Immature natural killer cell (primary cell): ENCODE measurements at places on chromosomes 16 and 17. TPM values are rescaled to one million over a fixed set of nuclear protein-coding genes. Genes with fewer than 3 reads are reported as not detected.

- H3K36me3 ChIP-seq, result peaks cover 17% of the 10 kb centered on the region
- DNase-seq, result no peak
- H3K27ac ChIP-seq, result no peak overlapping the region
- no peak overlapping the region for H3K4me3 ChIP-seq
These were observed 137.2 kb downstream of the MYO1D start for GRCh38 chr17:32739722-32740121.

TSPAN10 gene
- 0.63 TPM for polyA plus RNA-seq

CHD9NB gene
- polyA plus RNA-seq, result not detected

GRCh38 chr17:596287-596686 lies 118.4 kb downstream of the VPS53 start:
- H3K4me3 ChIP-seq, result no peak overlapping the region
- DNase-seq, result no peak
- H3K36me3 ChIP-seq, result peaks cover 24% of the 10 kb centered on the region
- H3K27me3 ChIP-seq, result peaks cover 3% of the 10 kb centered on the region

- no peaks in the 10 kb centered on the region for H3K36me3 ChIP-seq
- H3K4me3 ChIP-seq, result no peak overlapping the region
- no peak for DNase-seq
- H3K27me3 ChIP-seq, result no peaks in the 10 kb centered on the region
- no peaks in the 10 kb centered on the region for H3K4me1 ChIP-seq
These were observed 35.1 kb downstream of the SLC6A2 start for GRCh38 chr16:55690841-55691240.

GRCh38 chr17:51435641-51436091 lies 175.3 kb downstream of the UTP18 start:
- DNase-seq, result no peak
- H3K27me3 ChIP-seq, result peaks cover 4% of the 10 kb centered on the region

GRCh38 chr17:78368348-78368747 lies 8.5 kb upstream of the SOCS3 start:
- peaks cover 6% of the 10 kb centered on the region for H3K4me1 ChIP-seq
- no peak for DNase-seq
- H3K36me3 ChIP-seq, result no peaks in the 10 kb centered on the region
- no peak overlapping the region for H3K27ac ChIP-seq
- no peak overlapping the region for H3K4me3 ChIP-seq
- peaks cover 9% of the 10 kb centered on the region for H3K27me3 ChIP-seq
